ENCODE measurements at places on chromosomes 5 and 9.

DNA sequence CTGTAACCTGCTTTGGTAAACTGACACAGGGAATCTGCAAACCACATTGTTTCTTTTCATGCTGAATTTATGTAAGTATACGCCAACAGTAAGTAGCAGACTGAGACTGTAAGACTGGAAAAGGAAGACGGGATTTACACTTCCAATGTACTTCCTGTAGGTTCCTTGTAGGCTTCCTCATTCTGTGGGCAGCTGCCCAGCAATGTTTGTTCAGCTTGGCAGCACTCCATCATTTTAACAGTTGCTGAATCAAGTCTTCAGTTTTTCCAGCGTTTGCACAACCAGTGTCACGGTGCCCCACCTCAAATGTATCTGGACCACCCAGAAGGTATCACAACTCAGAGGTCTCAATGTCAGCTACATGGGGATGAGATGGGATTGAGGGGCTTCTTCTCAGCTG is 232.6 kb downstream of the PRDM9 start:
- DNase-seq: no peak

GRCh38 chr5:11791792-11792191 is 112.5 kb downstream of the CTNND2 start:
- no peak for DNase-seq

DNA sequence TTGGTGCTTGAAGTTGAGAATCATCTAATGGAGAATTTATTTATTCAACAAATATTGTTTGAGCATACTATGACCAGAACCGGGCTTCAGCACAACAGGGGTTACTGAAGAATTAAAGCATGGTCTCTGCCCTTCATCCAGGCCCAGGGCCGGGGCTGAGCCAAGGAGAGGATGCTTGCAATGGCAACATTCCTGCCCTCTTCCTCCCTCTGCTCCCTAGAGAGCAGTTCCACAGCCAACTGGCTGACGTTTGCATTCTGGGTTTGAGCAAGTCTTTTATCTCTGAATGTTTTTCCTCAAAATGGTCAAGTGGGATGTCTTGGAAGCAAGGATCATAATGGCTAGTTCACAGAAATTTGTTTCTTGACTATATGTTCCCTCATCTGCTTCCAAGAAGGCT is 80.7 kb downstream of the GLDC start:
- DNase-seq: peak; percentile 58

DNA sequence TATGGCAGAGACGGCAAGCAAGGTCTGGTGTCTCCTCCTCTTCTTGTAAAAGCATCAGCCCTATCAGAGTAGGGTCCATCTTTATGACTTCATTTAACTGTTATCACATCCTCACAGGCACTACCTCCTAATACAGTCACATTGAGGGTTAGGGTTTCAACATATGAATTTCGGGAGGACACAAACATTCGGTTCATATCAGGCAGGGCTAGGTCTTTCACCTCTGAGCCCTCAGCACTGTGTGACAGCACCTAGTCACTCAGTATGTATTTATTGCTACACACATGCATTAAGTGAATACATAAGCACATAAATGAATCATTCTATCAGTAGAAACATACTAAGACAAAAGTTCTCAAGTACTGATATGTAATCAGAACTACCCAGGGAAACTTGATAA is 9.4 kb upstream of the BTF3 start:
- no peak for DNase-seq

DNA sequence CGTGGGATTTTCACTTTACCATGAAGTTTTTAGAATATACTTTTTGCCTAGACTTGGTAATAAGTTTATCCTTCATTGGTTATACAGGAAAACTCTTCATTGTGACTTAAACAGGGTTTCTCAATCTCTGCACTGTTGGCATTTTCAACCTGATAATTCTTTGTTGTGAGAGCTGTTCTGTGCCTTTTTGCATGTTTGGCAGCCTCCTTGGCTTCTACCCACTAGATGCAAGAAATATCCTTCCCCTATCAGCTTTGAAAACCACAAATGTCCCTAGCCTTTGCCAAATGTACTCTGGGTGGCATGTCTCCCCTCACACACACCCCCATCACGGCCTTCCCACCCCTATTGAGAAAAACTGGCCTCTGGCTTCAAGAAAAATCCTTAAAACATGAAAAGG is 180.9 kb downstream of the ESM1 start:
- DNase-seq: no peak

- DNase-seq: no peak
Measured at GRCh38 chr5:126506079-126506478, 82.9 kb downstream of the GRAMD2B start.

DNA sequence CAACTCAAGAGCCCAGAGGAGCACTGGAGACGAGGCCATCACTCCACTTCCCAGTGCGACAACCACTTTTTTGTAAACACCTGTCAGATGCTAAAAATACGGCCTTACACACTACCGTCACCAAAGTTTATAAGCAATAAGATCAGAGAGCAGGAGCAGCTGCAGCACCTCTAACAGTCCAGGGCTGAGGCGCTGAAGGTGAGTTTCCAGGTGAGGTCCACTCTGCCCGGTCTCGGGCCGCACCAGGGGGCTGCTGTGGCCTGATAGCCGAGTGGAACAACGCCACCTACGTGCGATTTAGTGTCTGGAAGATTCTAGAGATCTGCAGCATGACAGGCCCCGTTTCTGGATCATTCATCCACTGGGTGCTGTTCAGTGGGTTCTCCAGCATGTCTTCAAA is 25.8 kb upstream of the CAMSAP1 start:
- DNase-seq: no peak

- DNase-seq: no peak
Measured at GRCh38 chr5:68440651-68441050, 225.1 kb downstream of the PIK3R1 start.

- peak; percentile 20 for DNase-seq
Measured at GRCh38 chr5:73812457-73812856, 186.5 kb downstream of the ARHGEF28 start.

GRCh38 chr9:69677931-69678330 is 5.8 kb upstream of the APBA1 start:
- DNase-seq: no peak
